ENCODE measurements at places on chromosomes 2 and 18.

GRCh38 chr2:18066894-18067293 is 188.4 kb downstream of the KCNS3 start:
- no peak for DNase-seq

GRCh38 chr2:101698844-101699754 is 1.6 kb downstream of the MAP4K4 start:
- no peak for DNase-seq

DNA sequence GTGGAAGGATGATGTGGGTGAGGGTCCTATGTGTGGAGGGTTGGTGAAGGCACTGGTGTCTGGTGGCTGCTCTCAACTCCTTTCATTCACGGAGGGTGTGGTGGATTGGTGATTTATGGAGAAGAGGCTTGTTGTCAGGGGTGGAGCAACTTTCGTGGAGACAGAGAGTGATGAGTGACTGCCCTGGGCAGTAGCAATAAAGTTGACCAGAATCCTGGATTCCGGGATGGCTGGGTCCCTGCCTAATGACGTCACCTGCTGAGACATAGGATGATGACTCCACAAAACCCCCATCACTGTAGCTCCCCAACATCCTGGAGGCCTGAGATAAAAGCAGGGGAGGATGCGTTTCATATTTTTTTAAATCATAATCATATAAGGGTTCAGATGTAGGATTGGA is 193.0 kb downstream of the ACKR3 start:
- no peak for DNase-seq

DNA sequence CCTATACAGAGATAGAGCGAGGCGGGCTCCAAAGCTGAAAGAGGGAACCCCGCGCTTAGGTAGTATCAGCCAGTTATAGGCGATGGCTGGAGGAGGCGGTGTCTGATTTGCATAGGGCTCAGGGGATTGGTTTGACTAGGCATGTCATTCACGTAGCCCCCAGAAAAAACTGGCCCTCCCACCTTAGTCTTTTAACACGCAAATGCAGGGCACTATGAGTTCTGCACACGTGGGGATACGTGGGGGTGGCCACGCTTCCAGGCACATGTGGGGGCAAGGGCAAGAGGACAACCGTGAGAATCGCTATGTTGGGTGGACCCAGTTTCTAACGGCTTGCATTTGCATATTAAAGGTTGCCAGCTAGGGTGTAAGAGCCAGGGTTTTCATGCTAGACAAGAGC is 56.7 kb upstream of the MSTN start:
- DNase-seq = no peak

- no peak for DNase-seq
These were observed 93.9 kb downstream of the FARSB start for GRCh38 chr2:222561817-222562645.

GRCh38 chr2:201901786-201902185 is 95.4 kb downstream of the CDK15 start:
- no peak for DNase-seq

GRCh38 chr18:55462652-55463051 is 125.3 kb downstream of the TCF4 start:
- DNase-seq = no peak

- no peak for DNase-seq
These were observed 216.3 kb upstream of the DTNA start for GRCh38 chr18:34493566-34494358.

DNA sequence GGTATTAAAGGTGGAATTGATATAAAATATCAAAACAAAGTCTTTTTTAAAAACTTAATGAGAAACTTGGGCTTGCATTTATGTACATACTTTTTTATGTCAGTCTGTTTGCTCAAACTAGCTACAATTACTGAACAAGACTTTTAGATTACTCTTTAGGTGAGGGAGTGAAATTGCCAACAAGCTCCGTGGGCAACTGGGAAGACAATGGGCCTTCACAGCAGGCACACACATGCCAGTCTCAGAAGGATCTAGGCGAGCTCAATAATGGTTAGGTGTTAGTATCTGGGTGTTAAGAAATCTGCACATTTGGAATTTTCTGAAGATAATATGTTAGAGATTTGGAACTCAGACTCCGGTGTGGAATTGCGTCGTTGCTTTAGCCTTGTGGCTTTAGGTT is 23.0 kb upstream of the MAL start:
- DNase-seq = no peak

- DNase-seq = no peak
These were observed 21.3 kb upstream of the ICOS start for GRCh38 chr2:203915256-203915655.

DNA sequence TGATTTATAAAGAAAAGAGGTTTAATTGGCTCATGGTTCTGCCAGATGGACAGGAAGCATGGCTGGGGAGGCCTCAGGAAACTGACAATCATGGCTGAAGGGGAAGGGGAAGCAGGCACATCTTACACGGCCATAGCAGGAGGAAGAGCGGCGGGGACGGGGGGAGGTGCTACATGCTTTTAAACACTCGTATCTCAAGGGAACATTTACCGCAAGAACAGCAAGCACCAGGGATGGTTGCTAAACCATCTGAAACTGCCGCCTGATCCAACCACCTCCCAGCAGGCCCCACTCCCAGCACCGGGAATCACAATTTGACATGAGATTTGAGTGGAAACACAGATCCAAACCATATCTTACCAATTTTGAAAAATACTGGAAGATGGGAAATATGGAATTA is 362.8 kb downstream of the FBXO15 start:
- no peak for DNase-seq

Measured in esophagus squamous epithelium (tissue), 5 donors.